CD8-positive, alpha-beta memory T cell (primary cell): ENCODE measurements at places on chromosomes 1 and 21. TPM values are rescaled to one million over a fixed set of nuclear protein-coding genes. Genes with fewer than 3 reads are reported as not detected.

GRCh38 chr1:200409203-200409760, 554 bp downstream of the ZNF281 start:
- peak overlapping the region; percentile 75 for H3K27ac ChIP-seq
- peaks cover 44% of the 10 kb centered on the region for H3K4me1 ChIP-seq
- DNase-seq = peak; percentile 21
- H3K4me3 ChIP-seq = peak overlapping the region; percentile 94
- no peaks in the 10 kb centered on the region for H3K27me3 ChIP-seq

GRCh38 chr1:233707153-233707879, 93.4 kb downstream of the KCNK1 start:
- no peak overlapping the region for H3K27ac ChIP-seq
- no peak for DNase-seq

- no peaks in the 10 kb centered on the region for H3K27me3 ChIP-seq
- H3K4me1 ChIP-seq = peaks cover 40% of the 10 kb centered on the region
- peak overlapping the region; percentile 85 for H3K27ac ChIP-seq
- peak overlapping the region; percentile 82 for H3K4me3 ChIP-seq
These were observed 576 bp downstream of the SMIM12 start for GRCh38 chr1:34858901-34859445.

DNA sequence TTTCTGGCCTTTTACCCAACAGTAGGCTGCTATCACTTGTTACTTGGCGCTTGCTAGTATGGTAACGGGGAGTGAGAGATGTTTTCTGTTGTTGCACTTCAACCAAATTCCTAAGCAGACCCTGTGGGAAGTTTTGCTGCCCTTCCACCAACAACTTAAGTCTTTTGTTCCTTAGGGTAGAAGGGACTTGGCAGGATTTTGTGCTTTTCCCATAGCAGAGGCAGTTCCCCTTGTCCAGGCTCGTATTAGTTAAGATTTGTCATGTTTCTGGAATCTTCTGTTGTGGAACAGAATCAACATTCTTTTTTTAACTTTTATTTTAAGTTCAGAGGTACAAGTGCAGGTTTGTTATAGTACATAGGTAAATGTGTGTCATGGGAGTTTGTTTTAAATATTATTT, 73.2 kb upstream of the SGIP1 start:
- no peak for DNase-seq
- no peaks in the 10 kb centered on the region for H3K36me3 ChIP-seq
- H3K4me1 ChIP-seq = no peaks in the 10 kb centered on the region
- H3K27ac ChIP-seq = no peak overlapping the region
- no peaks in the 10 kb centered on the region for H3K27me3 ChIP-seq
- H3K4me3 ChIP-seq = no peak overlapping the region

- H3K27ac ChIP-seq = no peak overlapping the region
- H3K36me3 ChIP-seq = no peaks in the 10 kb centered on the region
- H3K4me1 ChIP-seq = no peaks in the 10 kb centered on the region
- DNase-seq = no peak
- H3K27me3 ChIP-seq = no peaks in the 10 kb centered on the region
These were observed 82.9 kb downstream of the BEND5 start for GRCh38 chr1:48693674-48694320.

GRCh38 chr1:230080822-230081221, 13.8 kb downstream of the GALNT2 start:
- peaks cover 13% of the 10 kb centered on the region for H3K4me1 ChIP-seq
- H3K27me3 ChIP-seq = no peaks in the 10 kb centered on the region
- H3K27ac ChIP-seq = no peak overlapping the region

- H3K4me3 ChIP-seq = no peak overlapping the region
- no peak for DNase-seq
- H3K27ac ChIP-seq = no peak overlapping the region
- H3K27me3 ChIP-seq = no peaks in the 10 kb centered on the region
These were observed 257.7 kb downstream of the KCNH1 start for GRCh38 chr1:210876275-210876674.

DNA sequence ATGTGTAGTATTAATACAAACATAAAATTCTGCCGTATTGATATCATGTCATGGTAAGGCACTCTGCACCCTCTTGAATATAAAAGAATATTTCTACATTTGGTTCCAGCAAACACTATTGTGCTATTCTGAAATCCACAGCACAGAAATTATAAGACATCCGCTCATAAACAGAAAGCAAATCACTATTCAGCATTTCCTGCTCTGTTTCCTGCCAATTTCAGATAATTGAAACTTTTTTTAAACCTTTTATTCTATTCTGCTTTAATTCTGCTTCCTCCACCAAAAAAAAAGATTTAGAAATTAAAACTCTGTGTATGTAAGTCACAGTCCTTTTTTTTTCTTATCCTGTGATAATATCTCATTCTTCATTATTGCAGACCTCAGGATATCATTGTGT, 39.6 kb upstream of the PLEKHO1 start:
- H3K27ac ChIP-seq = peak overlapping the region; percentile 48
- H3K36me3 ChIP-seq = no peaks in the 10 kb centered on the region
- peak overlapping the region; percentile 39 for H3K4me3 ChIP-seq

DNA sequence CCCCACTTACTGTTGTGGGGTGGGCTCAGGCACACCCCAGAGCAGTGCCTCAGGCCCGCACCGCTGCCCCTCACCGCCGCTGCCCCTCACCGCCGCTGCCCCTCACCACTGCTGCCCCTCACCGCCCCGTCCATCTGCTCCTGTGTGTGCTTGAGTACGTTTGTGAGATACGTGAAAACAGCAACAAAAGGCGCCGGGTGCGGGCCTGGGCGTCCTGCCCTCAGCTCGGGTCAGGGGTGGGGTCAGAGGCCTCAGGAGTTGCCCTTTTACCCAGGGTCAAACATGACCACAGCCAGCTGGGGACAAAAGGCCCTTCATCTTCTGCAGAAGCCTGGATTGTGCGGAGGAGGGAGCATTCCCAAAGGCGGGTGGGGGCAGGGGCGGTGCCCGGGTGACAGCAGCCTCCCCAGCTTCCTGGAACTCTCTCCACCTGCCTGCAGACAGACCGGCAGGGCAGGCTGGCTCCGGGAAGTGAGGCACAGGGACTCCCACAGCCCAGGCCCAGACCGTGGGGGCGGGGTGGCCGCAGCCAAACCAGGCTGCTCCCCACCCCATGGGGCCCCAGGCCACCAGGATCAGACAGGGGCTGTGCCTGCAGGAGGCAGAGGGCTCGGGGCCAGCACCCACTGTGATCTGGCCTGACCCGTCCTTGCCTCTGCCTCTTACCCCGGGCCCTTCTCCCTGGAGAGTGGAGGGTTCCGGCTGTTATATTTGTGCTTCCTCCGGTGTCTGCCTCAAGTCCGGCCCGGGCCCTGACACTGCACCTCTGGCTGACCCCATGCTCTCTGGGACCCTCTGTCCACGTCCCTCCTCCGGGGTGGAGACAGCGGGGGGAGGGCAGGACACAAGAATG, 2.3 kb upstream of the VWA1 start:
- H3K36me3 ChIP-seq = no peaks in the 10 kb centered on the region
- H3K4me3 ChIP-seq = no peak overlapping the region
- H3K27me3 ChIP-seq = peaks cover 30% of the 10 kb centered on the region

GRCh38 chr1:20248971-20249612, 41.6 kb upstream of the VWA5B1 start:
- DNase-seq = no peak
- H3K4me3 ChIP-seq = peak overlapping the region; percentile 52
- H3K36me3 ChIP-seq = no peaks in the 10 kb centered on the region
- no peak overlapping the region for H3K27ac ChIP-seq
- peaks cover 15% of the 10 kb centered on the region for H3K4me1 ChIP-seq

- no peaks in the 10 kb centered on the region for H3K36me3 ChIP-seq
- H3K4me3 ChIP-seq = no peak overlapping the region
- no peak overlapping the region for H3K27ac ChIP-seq
- no peaks in the 10 kb centered on the region for H3K4me1 ChIP-seq
- no peaks in the 10 kb centered on the region for H3K27me3 ChIP-seq
These were observed 353.4 kb upstream of the NEGR1 start for GRCh38 chr1:72635719-72636118.

DNA sequence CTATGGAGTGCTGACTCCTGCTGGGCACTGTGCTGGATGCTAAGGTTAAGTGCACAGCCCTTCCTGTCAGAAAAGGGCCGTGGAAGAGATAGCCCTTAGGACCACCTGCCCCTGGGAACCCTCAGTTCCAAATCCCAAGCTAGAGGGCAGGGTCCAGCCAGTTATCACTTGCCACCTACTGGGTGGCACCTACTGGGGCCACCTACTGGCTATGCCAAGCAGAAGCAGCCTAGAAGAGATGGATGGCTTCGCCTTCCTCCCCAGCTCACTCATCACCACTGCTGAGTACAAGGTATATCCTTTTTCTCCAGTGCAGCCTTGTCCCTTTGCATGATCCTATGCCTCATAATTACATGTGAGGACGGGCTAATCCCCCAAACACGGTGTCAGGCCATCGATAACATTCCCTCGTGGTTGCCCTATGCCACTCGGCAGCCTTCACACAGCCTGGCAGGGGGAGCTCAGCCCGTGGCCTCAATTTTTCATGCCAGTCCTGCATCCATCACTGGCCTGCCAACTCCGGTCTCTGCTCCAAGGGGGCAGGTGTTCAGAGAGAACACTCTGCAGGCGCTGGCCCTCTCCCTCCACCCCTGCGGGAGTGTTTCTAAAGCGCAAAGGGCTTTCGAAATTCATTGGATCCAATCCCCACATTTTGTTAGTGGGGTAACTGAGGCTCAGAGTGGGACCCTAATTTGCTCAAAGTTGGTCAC, 49.0 kb downstream of the SYT2 start:
- H3K4me3 ChIP-seq = no peak overlapping the region
- DNase-seq = no peak
- no peak overlapping the region for H3K27ac ChIP-seq
- H3K27me3 ChIP-seq = peaks cover 4% of the 10 kb centered on the region
- H3K4me1 ChIP-seq = no peaks in the 10 kb centered on the region

DNA sequence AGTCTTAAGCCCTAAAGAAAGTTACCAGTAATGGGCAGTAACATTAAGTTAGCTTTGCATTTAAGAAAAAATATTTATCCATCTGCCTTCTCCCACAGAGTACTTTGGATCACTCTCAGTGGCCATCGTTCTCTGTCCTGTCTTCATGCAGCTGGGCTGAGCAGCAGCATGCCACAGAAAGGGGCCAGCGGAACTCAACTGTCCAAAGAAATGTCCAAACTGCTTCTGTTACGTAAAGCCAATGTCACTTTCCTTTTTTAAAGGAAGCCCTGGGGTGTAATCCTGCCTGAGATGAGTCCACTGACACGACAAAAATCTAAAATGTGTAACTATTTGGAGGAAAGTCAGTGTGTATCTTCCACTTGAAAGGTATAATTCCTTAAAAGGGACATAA, 291.6 kb downstream of the SMYD3 start:
- no peaks in the 10 kb centered on the region for H3K4me1 ChIP-seq
- no peak overlapping the region for H3K4me3 ChIP-seq
- no peaks in the 10 kb centered on the region for H3K36me3 ChIP-seq

- DNase-seq = no peak
- no peaks in the 10 kb centered on the region for H3K36me3 ChIP-seq
- no peaks in the 10 kb centered on the region for H3K27me3 ChIP-seq
- H3K27ac ChIP-seq = no peak overlapping the region
- H3K4me3 ChIP-seq = no peak overlapping the region
These were observed 149.6 kb upstream of the C1orf87 start for GRCh38 chr1:60223158-60223557.

GRCh38 chr1:8790987-8791386, 26.5 kb downstream of the RERE start:
- H3K27ac ChIP-seq = no peak overlapping the region
- H3K27me3 ChIP-seq = no peaks in the 10 kb centered on the region
- H3K4me3 ChIP-seq = no peak overlapping the region
- no peaks in the 10 kb centered on the region for H3K36me3 ChIP-seq

DNA sequence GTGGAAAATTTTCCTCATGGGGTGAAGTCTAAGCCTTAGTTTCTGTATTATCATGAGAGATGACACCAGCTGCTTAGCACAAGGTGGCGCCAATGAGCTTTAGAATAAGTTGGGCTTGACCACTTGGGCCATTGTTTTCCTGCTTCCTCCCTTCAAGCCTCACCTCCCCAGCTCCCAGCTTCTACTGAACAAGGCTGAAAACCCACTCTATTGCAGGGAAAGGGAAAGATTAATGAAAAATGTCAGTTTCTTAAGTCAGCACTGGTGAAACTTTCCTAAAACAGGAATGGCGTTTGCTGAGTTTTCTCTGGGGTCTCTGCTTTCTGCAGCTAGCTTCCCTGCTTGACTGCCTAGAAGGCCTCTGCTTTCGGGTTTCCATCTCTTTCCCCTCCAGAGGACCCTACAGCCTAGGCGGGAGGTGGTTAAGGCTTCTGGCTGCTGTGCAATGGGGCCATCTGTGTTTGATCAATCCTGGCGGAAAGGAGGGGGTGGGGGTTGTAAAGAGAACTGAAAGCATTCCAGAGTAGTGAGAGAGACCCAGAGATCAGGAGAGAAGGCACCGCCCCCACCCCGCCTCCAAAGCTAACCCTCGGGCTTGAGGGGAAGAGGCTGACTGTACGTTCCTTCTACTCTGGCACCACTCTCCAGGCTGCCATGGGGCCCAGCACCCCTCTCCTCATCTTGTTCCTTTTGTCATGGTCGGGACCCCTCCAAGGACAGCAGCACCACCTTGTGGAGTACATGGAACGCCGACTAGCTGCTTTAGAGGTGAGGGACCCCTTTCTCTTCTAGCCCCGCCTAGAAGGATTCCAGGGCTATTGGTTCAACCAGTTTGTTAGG, at the start of gene OLFML3:
TSS of gene OLFML3 (plus strand) at position 612 of the 840 bp plus-strand sequence. CDS start at position 655, 43 bp downstream.
- peaks cover under 1% of the 10 kb centered on the region for H3K36me3 ChIP-seq
- DNase-seq = no peak
- no peaks in the 10 kb centered on the region for H3K4me1 ChIP-seq

DNA sequence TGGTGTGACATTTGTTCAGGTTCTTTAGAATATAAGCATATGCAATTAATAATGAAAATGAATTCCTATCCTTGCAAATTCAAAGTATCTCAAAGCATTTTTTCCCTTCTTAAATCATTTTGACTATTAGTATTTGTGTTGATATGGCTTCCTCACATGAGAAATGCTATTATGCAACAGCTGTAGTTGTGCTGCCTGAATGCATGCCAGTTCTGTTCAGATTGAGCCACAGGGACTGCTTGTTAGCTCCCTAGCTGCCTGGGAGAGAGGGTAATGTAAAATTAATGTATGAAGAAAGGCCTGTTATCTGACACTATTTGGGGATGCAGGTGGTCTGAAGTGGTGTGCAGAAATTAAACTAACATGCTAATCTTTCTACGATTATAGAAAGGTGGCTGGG, 45.5 kb downstream of the CACHD1 start:
- no peaks in the 10 kb centered on the region for H3K4me1 ChIP-seq
- no peaks in the 10 kb centered on the region for H3K27me3 ChIP-seq
- H3K27ac ChIP-seq = no peak overlapping the region
- H3K36me3 ChIP-seq = no peaks in the 10 kb centered on the region
- no peak overlapping the region for H3K4me3 ChIP-seq
- no peak for DNase-seq

- H3K4me1 ChIP-seq = no peaks in the 10 kb centered on the region
- H3K27me3 ChIP-seq = no peaks in the 10 kb centered on the region
- H3K27ac ChIP-seq = no peak overlapping the region
- no peak overlapping the region for H3K4me3 ChIP-seq
- no peaks in the 10 kb centered on the region for H3K36me3 ChIP-seq
These were observed 200.4 kb downstream of the HMCN1 start for GRCh38 chr1:185934476-185935189.

- DNase-seq = no peak
- no peaks in the 10 kb centered on the region for H3K4me1 ChIP-seq
- peaks cover 2% of the 10 kb centered on the region for H3K27me3 ChIP-seq
- H3K27ac ChIP-seq = no peak overlapping the region
- H3K36me3 ChIP-seq = no peaks in the 10 kb centered on the region
These were observed 35.9 kb upstream of the TMEM52 start for GRCh38 chr1:1954831-1955441.

- H3K4me1 ChIP-seq = peaks cover 34% of the 10 kb centered on the region
- no peak overlapping the region for H3K27ac ChIP-seq
- no peaks in the 10 kb centered on the region for H3K36me3 ChIP-seq
- no peak for DNase-seq
These were observed 20.2 kb upstream of the IVNS1ABP start for GRCh38 chr1:185337246-185337645.

The C4BPA gene
- not detected for total RNA-seq

The CD34 gene
- total RNA-seq = not detected

The LPAR3 gene
- total RNA-seq = 0.85 TPM

The LIN28A gene
- not detected for total RNA-seq

The RNF11 gene
- 40.1 TPM for total RNA-seq

The CCDC28B gene
- 20.6 TPM for total RNA-seq

The CYP2J2 gene
- 0.42 TPM for total RNA-seq
